MV-4-11 (cell line): ENCODE measurements at places on chromosomes 3 and 15.

GRCh38 chr15:46344115-46344724 lies 709.4 kb downstream of the SQOR start:
- no peak for DNase-seq

DNA sequence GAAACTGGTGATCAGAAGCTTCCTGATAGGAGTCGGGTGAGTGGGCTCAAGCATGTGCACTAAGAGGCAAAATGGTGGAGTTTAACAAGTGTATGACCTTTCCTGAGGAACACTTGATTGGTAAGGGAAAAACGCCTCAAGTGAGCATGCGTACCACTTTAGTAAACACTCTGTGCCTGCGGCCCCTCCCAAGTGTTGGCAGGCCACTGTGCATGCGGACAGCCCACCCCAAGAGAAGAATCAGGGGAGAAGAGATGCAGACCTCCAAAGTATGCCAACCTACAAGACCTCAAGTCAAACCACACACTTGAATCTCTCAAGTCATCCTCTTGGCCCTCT lies 122.3 kb downstream of the CTNNB1 start:
- DNase-seq: no peak

DNA sequence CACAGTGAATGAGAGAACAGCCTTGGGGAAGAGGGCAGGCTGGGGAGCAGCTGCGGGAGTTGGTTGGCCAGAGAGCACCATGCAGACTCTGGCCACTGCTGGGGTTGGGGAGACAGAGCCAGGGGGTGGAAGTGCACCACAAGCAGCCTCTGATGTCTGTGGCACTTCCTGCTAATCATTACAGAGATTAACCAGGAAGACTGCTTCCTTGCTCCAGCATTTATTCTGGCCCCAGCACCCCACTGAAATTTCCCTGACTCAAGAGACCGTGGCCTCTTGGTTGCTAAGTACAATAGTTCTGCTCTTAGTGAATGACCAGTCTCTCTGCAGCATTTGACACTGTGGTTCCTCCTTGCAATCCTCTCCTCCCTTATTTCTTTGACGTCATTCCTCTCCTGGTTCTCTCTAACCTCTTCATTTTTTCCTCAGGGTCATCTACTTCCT lies 266.2 kb upstream of the ROPN1 start:
- no peak for DNase-seq

- no peak for DNase-seq
Measured at GRCh38 chr3:98521897-98522543, 682 bp downstream of the CLDND1 start.

DNA sequence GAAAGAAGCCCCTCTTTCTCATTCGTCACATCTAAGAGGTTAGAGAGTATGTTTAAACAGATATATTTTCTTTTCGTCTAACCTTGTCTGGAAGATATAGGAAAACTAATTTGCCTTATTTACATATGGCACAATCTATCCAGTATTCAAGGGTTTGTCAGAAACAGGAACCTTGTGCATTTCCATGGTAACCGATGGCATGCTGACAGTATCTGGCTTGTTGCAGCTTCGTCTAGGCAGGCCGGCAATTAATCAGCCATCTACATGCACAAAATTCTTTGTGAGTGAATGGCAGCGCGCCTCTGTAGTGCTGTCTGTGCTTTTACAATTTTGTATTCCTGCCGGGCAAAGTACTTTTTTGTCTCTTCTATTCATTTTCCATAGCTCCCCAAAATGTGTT lies 294.0 kb upstream of the SOX2 start:
- peak; percentile 11 for DNase-seq

DNA sequence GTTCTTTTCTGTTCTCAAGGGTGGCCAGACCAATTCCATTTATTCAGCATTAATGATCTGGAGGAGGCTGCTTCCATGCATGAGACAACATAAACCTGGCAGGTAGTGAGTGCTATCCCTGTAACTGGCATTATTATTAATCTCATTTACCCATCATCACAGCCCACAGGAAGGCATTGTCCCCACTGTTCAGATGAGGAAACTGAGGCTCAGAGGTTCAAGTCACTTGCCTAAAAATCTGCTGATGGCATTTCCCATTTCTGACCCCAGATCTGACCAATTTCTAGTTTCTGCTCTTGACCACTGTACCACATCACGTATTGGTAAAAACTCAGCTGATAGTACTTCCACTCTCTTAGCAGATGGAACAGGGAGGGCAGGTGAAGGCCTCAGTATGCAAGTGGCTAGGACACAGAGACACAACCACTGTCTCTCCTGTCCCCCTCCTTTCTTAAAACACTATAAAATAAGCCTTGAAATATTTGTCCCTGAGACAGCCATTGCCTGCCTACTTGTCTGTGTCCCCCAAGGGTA lies 36.1 kb downstream of the TRANK1 start:
- no peak for DNase-seq

DNA sequence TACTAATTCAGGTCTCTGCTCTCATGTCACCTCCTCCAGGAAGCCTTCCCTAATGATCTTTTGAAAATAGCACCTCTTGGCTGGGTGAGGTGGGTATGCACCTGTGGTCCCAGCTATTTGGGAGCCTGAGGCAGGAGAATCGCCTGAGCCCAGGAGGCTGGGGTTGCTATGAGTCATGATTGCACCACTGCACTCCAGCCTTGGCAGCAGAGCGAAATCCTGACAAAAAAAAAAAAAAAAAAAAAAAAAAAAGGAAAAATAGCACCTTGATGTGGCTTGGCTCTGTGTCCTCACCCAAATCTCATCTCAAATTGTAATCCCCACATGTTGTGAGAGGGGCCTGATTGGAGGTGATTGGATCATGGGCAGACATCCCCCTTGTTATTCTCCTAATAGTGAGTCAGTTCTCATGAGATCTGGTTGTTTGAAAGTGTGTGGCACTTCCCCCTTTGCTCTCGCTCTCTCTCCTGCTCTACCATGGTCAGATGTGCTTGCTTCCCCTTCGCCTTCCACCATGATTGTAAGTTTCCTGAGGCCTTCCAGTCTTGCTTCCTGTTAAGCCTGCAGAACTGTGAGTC lies 11.2 kb upstream of the RNU6-1 start:
- DNase-seq: peak; percentile 95

DNA sequence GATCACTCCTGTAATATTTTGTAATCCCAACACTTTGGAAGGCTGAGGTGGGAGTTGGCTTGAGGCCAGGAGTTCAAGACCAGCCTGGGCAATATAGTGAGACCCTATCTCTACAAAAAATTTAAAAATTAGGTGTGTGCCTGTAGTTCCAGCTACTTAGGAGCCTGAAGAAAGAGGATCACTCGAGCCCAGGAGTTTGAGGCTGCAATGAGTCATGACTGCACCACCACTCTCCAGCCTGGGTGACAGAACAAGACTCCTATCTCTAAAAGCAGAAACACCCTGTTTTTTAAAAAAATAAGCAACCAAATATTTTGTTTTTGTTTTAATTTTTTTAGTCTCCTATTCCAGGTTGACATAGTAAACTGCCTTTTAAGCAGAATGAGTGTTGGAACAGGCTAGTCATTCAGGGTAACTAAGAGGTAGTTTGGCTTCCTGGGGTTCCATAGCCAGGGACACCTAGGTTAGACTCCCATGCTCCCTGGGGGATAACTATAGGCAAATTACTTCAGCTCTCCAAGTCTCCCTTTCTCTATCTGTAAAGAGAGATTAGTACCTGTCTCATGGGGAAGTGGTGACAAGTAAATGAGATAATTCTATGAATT lies 114.6 kb upstream of the C15orf61 start:
- DNase-seq: no peak
